ENCODE measurements at places on chromosomes 6 and 20.

- DNase-seq = no peak
Measured at GRCh38 chr20:47557218-47557617, 55.5 kb downstream of the NCOA3 start.

DNA sequence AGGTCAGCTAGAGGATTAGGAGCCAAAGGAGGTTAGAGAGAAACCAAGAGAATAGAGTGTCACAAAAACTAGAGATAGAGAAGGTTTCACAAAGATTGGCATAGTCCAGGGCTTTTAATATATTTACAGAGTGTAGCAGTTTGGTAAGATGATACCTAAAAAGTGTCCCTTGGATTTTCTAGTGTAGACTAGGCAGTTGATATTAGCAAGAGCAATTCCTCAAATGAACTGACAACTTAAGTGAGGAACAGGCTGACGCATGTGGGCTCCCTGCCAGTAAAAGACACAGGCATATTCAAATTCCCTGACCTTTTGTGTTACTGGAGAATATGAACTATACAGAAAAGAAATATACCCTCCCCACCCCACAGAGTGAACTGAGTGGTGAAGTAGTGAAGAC is 40.1 kb downstream of the VTA1 start:
- peak; percentile 64 for DNase-seq

DNA sequence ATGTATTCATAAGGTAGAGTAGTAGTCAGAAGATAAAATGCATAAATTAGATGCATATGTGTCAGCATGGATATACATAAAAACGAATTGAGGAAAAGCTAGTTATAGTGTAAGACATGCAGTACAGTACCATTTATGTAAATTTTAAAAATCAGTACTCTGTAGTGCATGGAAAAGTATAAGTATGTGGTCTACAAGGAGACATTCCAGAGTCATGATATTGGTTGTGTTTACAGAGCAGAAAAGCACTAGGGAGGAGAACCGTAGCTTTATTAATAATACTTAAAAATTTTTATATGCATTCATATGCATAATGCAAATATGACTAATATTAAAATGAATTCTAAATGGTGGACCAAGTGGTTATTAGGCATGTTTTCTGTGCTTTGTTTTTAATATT is 220.0 kb downstream of the ZFAND3 start:
- no peak for DNase-seq

- DNase-seq = no peak
Measured at GRCh38 chr20:47680804-47681529, 104.3 kb downstream of the SULF2 start.

Data from NCI-H2081 (cell line).